ENCODE measurements at places on chromosomes 3 and 15. TPM values are rescaled to one million over a fixed set of nuclear protein-coding genes. Genes with fewer than 3 reads are reported as not detected.
A peak's percentile ranks its signal among the peaks of the same experiment; 100 is the strongest.

APOD gene
- 5.0 TPM for total RNA-seq

C15orf61 gene
- total RNA-seq: 4.5 TPM

MINDY2 gene
- total RNA-seq: 14.2 TPM

TMEM108 gene
- total RNA-seq: 14.2 TPM

EHD4 gene
- 64.9 TPM for total RNA-seq

CD276 gene
- 552 TPM for total RNA-seq

DNA sequence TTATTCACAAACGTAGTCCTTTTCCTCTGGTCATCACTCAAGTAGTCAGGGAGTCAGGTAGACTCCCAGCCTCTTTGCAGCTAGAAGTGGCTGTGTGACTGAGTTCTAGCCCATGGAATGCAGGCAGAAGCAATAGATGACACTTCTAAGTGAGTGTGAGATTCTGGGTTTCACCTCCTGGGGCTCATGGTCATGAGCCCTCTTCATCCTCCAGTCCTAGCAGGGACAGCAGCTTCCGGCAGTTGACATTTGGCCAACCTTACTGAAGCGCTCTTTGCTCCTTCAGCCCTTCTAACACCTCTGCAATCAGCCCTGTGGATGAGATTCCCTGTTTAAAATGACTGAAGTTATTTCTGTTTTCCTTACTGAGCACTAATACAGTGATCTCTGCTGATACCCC, 21.8 kb downstream of the SLC12A8 start:
- H3K4me3 ChIP-seq: no peak overlapping the region
- no peaks in the 10 kb centered on the region for H3K36me3 ChIP-seq
- peaks cover 4% of the 10 kb centered on the region for H3K27me3 ChIP-seq
- no peak overlapping the region for H3K27ac ChIP-seq

STAC gene
- 0.18 TPM for total RNA-seq

DNA sequence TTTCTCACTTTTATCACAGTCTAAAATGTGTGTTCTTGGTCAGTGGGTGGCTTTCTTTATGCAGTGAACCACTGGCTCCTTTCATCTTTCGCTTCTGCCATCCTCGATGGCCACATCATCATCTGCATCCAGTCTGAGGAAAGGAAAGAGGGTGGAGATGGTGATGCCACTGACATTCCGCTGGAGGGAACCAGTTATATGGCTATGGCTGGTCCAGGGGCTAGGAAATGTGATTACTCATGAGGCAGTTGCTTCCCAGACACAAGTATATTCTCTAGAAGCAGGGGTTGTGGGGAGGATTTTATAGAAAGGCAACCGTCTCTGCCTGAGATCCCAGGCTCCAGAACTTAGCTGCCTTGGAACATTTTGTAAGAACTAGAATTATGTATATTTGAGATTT, 246.7 kb upstream of the AZI2 start:
- H3K36me3 ChIP-seq: no peaks in the 10 kb centered on the region
- no peak overlapping the region for H3K27ac ChIP-seq
- no peaks in the 10 kb centered on the region for H3K4me1 ChIP-seq
- no peak overlapping the region for H3K4me3 ChIP-seq

DNA sequence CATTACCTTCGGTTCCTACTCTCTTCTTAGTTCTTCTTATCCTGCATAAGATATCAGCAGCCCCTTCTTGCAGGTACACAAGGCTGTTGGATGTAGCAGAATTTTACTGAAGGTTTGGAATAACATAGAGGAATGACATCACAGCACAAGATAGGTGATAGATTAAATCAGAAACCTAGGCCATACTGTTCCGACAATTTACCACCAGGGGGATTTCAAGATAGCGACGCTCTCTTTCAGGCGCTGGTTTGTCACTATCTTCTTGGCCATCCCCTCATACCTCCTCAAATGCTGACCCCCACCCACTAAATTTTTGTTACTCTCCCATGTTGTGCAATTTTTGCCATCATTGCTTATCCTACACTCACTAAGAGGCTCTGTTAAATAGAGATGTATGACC, 3.5 kb downstream of the SIDT1 start:
- no peak for DNase-seq
- no peak overlapping the region for H3K27ac ChIP-seq
- no peaks in the 10 kb centered on the region for H3K36me3 ChIP-seq
- peaks cover 25% of the 10 kb centered on the region for H3K27me3 ChIP-seq
- no peak overlapping the region for H3K4me3 ChIP-seq
- peaks cover 45% of the 10 kb centered on the region for H3K4me1 ChIP-seq

DNA sequence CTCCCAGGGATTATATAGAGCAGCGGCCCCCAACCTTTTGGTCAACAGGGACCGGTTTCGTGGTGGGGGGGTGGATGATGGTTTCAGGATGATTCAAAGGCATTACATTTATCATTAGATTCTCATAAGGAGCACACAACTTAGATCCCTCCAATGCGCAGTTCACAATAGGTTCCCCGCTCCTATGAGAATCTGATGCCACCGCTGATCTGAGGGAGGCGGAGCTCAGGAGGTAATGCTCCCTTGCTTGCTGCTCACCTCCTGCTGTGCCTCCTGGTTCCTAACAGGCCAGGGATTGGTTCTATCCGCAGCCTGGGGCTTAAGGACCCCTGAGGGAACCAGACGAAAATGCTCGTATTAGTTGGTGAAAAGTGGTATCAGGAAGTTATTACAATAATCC, 1.3 kb upstream of the HACD2 start:
- H3K4me3 ChIP-seq: no peak overlapping the region
- peaks cover 4% of the 10 kb centered on the region for H3K4me1 ChIP-seq
- no peak overlapping the region for H3K27ac ChIP-seq

DNA sequence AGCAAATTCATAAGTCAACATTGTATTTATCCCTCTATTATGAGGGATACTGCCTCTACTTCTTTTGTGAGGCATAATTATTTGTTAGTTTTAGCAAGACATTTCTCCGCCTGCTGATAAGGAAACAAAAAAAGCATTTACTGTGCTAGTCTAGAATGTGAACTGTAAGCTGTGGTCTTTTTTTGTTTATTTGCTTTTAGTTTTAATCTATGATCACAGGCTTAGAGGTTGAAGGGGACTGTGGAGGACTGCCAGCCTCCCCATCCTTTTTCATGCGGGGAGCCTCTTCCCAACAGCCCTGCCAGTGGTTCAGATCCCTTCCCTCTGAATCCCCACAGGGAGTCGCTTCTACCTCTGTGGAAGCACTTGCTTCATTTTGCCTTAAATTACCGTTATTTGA, 331.0 kb upstream of the ROPN1 start:
- H3K36me3 ChIP-seq: peaks cover 17% of the 10 kb centered on the region
- peaks cover 11% of the 10 kb centered on the region for H3K27me3 ChIP-seq
- H3K27ac ChIP-seq: no peak overlapping the region
- DNase-seq: no peak
- no peak overlapping the region for H3K4me3 ChIP-seq

SNX22 gene
- total RNA-seq: 0.41 TPM

GRCh38 chr3:136891934-136892855, 30.2 kb downstream of the NCK1 start:
- H3K36me3 ChIP-seq: peaks cover 18% of the 10 kb centered on the region
- no peak overlapping the region for H3K4me3 ChIP-seq
- peaks cover 25% of the 10 kb centered on the region for H3K4me1 ChIP-seq
- H3K27ac ChIP-seq: no peak overlapping the region
- DNase-seq: no peak

DNA sequence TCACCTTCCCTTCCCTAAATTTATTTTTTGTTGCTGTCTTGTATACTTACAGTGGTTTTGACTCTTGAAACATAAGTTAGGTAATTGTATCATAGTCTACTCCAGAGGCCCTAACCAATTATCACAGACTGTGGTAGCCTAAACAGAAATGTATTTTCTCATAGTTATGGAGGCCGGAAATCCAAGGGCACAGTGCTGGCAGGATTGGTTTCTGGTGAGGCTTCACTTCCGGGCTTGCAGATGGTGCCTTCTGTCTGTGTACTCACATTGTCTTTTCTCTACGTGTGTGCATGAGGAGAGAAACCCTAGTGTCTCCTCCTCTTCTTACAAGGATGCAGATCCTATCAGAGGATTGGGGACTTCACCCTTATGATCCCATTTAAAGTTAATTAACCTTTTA, 290.2 kb upstream of the KCNMB2 start:
- no peak overlapping the region for H3K4me3 ChIP-seq
- no peak for DNase-seq
- no peaks in the 10 kb centered on the region for H3K4me1 ChIP-seq
- no peaks in the 10 kb centered on the region for H3K27me3 ChIP-seq

HRG gene
- total RNA-seq: not detected

GRCh38 chr15:62119227-62119864, 45.7 kb downstream of the C2CD4B start:
- peaks cover 5% of the 10 kb centered on the region for H3K27me3 ChIP-seq
- H3K27ac ChIP-seq: peak overlapping the region; percentile 85
- no peak overlapping the region for H3K4me3 ChIP-seq
- H3K36me3 ChIP-seq: no peaks in the 10 kb centered on the region
- H3K4me1 ChIP-seq: peaks cover 53% of the 10 kb centered on the region
- DNase-seq: no peak

GRCh38 chr15:77282333-77282732, 137.6 kb downstream of the PEAK1 start:
- no peak for DNase-seq
- H3K27me3 ChIP-seq: peaks cover 5% of the 10 kb centered on the region
- H3K27ac ChIP-seq: peak overlapping the region; percentile 27
- peaks cover 3% of the 10 kb centered on the region for H3K4me1 ChIP-seq

GOLGA8G gene
- total RNA-seq: not detected

FBXO40 gene
- not detected for total RNA-seq

GRCh38 chr3:27317096-27317495, 52.1 kb downstream of the NEK10 start:
- H3K27ac ChIP-seq: no peak overlapping the region
- H3K36me3 ChIP-seq: no peaks in the 10 kb centered on the region
- DNase-seq: no peak
- H3K27me3 ChIP-seq: peaks cover 3% of the 10 kb centered on the region

Measured in endothelial cell (in vitro differentiated cells).